ENCODE measurements at places on chromosomes 13 and 19. TPM values are rescaled to one million over a fixed set of nuclear protein-coding genes. Genes with fewer than 3 reads are reported as not detected.
A peak's percentile ranks its signal among the peaks of the same experiment; 100 is the strongest.

GRCh38 chr19:33339016-33339984 is 34.2 kb upstream of the CEBPG start:
- no peaks in the 10 kb centered on the region for H3K4me1 ChIP-seq
- peaks cover 14% of the 10 kb centered on the region for H3K27me3 ChIP-seq
- H3K4me3 ChIP-seq, result no peak overlapping the region
- no peaks in the 10 kb centered on the region for H3K36me3 ChIP-seq
- no peak for DNase-seq
- no peak overlapping the region for H3K27ac ChIP-seq

- H3K4me1 ChIP-seq, result no peaks in the 10 kb centered on the region
- no peaks in the 10 kb centered on the region for H3K27me3 ChIP-seq
Measured at GRCh38 chr19:53576941-53577653, 39.2 kb downstream of the ZNF331 start.

AP1M2 gene
- not detected for total RNA-seq

IFNL1 gene
- total RNA-seq, result not detected

- no peak for DNase-seq
- H3K4me3 ChIP-seq, result no peak overlapping the region
Measured at GRCh38 chr19:13314761-13315160, 164.6 kb downstream of the IER2 start.

- no peaks in the 10 kb centered on the region for H3K27me3 ChIP-seq
- H3K4me1 ChIP-seq, result no peaks in the 10 kb centered on the region
- no peaks in the 10 kb centered on the region for H3K36me3 ChIP-seq
Measured at GRCh38 chr13:98192008-98192407, 14.9 kb upstream of the RNF113B start.

DNA sequence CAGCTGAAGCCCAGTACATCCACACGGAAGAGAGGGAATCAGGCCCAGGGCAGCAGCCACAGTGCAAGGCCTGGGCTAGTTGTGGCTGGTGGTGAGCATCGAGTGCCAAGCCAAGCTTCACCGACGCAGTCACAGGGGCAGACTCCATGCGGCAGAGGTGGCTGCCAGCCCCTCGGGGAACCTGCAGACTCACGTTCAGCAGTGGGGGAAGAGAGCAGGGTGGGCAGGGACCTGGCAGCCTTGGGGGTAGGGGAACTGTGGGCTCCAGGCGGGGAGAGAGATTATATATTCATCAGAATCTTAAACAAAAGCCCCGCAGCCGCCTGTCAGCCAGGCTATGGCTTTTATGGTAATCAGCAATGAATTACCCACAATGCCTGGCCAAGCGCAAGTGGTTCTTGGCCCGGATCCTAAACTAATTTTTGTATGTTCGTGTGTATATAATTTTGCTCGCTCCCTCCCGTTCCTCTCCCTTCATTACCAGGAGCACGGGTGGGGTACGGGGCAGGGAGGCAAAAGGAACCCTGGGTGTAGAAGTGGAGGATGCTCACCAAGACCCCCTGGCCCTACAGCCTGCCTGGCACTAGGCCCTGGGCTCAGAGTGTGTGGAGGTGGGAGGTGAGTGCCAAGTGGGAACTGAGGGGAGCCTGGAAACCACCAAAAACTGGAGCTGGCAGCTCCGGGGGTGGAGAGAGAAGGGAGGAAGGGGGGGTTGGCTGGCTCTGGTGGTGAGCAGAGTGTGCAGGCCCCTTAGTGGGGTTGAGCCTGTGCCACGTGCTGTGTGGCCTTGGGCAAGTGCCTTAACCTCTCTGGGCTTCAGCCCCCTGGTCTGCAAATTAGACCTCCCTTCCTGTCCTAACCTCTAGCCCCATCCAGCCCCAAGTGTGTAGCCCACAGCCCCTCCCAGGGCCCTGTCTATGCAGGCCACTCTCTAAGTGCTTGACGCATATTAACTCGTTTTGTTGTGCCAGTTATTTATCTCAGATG is 31.9 kb downstream of the PTPRS start:
- no peaks in the 10 kb centered on the region for H3K36me3 ChIP-seq
- H3K27me3 ChIP-seq, result no peaks in the 10 kb centered on the region
- no peaks in the 10 kb centered on the region for H3K4me1 ChIP-seq

DNA sequence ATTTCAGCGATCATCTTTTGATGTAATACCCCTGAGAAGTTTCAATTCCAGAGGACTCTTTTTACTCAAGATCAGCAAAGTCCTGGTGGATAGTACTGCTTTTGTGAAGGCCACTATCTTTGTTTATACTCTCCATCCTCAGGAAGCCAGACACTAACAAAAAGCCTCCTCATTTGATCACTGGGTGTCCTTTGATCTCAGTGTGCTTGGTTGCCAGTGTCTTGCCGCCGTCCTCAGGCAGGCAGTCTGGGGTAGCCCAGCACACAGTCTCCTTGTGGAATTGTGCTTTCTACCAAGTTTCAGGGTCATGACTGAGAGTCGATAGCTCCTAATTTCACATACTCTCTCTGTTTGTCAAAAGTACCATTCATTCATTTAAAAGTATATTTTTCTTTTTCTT is 762.2 kb downstream of the EFNB2 start:
- H3K36me3 ChIP-seq, result no peaks in the 10 kb centered on the region
- no peak overlapping the region for H3K4me3 ChIP-seq
- H3K27me3 ChIP-seq, result no peaks in the 10 kb centered on the region

BRME1 gene
- 3.8 TPM for total RNA-seq

DNA sequence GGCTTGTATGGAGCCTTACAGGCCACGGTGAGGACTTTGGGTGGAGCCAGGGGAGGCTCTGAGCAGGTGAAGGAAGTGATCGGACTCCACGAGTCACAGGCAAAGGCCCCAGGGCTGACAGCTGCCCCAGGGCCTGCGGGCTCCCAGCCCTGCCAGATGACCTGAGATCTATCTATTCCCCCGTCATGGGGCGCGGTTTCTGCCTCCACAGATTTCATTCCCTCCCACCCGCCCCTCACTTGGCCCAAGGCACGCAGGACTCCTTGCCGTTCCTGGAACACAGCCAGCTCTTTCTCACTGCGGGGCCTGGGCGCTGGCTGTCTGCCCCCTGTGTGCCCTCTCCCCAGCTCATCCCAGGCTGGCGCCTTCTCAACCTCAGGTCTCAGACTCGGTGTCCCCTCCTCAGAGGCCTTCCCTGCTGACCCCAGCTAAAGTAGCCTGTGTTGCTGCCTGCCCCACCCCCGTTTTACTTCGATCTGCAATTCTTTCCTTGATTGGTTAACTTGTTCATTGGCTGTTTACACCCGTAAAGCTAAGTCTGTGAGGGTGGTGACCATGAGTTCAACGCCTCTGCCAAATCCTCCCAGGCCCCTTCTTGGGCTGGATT is 13.9 kb upstream of the PAK4 start:
- no peak for DNase-seq
- H3K36me3 ChIP-seq, result no peaks in the 10 kb centered on the region
- H3K4me3 ChIP-seq, result no peak overlapping the region
- no peak overlapping the region for H3K27ac ChIP-seq
- peaks cover 6% of the 10 kb centered on the region for H3K4me1 ChIP-seq
- no peaks in the 10 kb centered on the region for H3K27me3 ChIP-seq

GRCh38 chr13:45215392-45216077 is 14.7 kb upstream of the KCTD4 start:
- peaks cover under 1% of the 10 kb centered on the region for H3K36me3 ChIP-seq
- H3K27me3 ChIP-seq, result no peaks in the 10 kb centered on the region
- no peaks in the 10 kb centered on the region for H3K4me1 ChIP-seq
- no peak for DNase-seq
- no peak overlapping the region for H3K27ac ChIP-seq

DNA sequence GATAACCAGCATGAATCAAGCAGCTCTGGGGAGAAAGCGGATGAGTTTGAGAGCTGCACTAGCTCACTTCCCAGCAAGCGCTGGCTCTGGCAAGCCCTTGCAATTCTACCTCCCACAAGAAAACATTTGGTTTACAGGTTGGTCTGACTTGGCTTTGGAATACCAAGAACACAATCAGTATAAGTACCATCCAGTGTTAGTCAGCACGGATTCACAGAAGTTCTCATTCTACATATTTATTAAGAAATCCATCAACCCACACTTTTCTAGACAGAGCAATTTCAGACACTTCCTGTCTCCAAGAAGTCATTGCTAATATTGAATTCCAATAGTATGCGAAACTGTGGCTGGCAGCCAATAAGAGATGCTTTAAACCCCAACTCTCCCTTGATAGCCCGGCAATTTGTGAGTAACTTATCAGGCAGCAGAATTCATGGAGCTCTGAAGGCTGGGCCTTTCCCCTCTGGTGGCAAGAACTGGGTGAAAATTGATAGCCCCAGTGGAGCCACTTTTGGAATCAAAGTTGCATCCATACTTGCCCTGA is 59.4 kb upstream of the WASF3 start:
- no peaks in the 10 kb centered on the region for H3K4me1 ChIP-seq
- H3K27ac ChIP-seq, result no peak overlapping the region
- no peak overlapping the region for H3K4me3 ChIP-seq
- no peaks in the 10 kb centered on the region for H3K36me3 ChIP-seq

DNA sequence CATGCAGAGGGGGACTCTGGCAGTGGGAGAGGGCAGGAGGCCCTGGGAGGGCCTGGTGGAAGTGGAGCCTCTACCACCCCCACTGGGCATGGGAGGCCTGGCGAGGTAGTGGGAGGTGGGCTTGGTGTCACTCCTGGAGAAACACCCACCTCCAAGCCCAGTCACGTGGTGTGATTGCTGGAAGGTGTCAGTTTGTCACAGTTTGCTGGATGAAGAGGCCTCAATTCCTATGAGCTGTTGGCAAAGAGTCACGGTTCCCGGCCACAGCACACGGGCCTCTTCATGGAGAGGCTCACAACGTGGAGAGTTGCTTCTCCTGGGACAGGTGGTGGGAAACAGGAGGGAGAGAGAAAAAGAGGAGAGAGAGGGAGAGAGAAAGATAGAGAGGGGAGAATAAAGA is 684.1 kb upstream of the ARGLU1 start:
- no peak overlapping the region for H3K4me3 ChIP-seq
- no peak for DNase-seq
- no peaks in the 10 kb centered on the region for H3K27me3 ChIP-seq
- no peaks in the 10 kb centered on the region for H3K36me3 ChIP-seq
- H3K27ac ChIP-seq, result no peak overlapping the region
- no peaks in the 10 kb centered on the region for H3K4me1 ChIP-seq

- H3K4me3 ChIP-seq, result no peak overlapping the region
- no peak for DNase-seq
- no peak overlapping the region for H3K27ac ChIP-seq
- H3K27me3 ChIP-seq, result no peaks in the 10 kb centered on the region
- peaks cover 1% of the 10 kb centered on the region for H3K36me3 ChIP-seq
Measured at GRCh38 chr19:14544047-14544446, 14.7 kb downstream of the TECR start.

- DNase-seq, result no peak
- H3K27me3 ChIP-seq, result no peaks in the 10 kb centered on the region
- no peak overlapping the region for H3K4me3 ChIP-seq
Measured at GRCh38 chr13:19927117-19927748, 31.3 kb upstream of the ZMYM2 start.

FXYD7 gene
- total RNA-seq, result 5.4 TPM

KXD1 gene
- 83.2 TPM for total RNA-seq

PRDX2 gene
- 67.1 TPM for total RNA-seq

APC2 gene
- total RNA-seq, result 0.14 TPM

GRCh38 chr13:32910530-32910929 is 105.7 kb upstream of the KL start:
- no peak for DNase-seq
- no peak overlapping the region for H3K27ac ChIP-seq
- H3K4me3 ChIP-seq, result no peak overlapping the region
- no peaks in the 10 kb centered on the region for H3K4me1 ChIP-seq
- H3K36me3 ChIP-seq, result no peaks in the 10 kb centered on the region

DNA sequence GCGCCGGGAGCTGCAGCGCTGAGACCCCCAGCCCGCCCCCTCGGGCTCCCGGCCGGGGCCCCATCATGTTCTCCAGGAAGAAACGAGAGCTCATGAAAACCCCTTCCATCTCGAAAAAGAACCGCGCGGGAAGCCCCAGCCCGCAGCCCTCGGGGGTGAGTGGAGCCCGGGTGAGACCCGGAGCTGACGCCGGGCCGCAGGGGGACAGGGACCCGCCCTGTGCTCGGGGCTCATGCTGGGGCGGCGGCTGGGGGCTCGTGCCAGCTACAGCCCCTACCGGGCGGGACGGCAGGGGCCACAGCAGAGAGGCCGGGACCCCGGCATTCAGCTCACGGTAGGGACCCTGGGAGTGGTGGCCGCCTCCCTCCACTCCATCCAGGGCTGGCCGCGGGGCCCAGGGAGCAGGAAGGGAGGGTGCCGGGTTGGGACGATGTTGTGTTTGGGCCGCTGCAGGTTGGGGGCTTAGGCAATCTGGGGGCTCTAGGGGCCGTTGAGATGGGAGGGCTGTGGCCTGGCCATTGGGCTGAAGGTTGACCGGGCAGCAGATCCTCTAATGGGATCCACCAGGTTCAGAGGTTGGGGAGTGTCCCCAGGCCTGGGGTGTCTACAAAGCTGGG is 482 bp downstream of the ARHGAP45 start:
- no peaks in the 10 kb centered on the region for H3K27me3 ChIP-seq
- peak overlapping the region; percentile 97 for H3K4me3 ChIP-seq
- H3K36me3 ChIP-seq, result peaks cover 32% of the 10 kb centered on the region
- peak; percentile 80 for DNase-seq
- H3K27ac ChIP-seq, result peak overlapping the region; percentile 94

POLRMT gene
- total RNA-seq, result 57.2 TPM

DNA sequence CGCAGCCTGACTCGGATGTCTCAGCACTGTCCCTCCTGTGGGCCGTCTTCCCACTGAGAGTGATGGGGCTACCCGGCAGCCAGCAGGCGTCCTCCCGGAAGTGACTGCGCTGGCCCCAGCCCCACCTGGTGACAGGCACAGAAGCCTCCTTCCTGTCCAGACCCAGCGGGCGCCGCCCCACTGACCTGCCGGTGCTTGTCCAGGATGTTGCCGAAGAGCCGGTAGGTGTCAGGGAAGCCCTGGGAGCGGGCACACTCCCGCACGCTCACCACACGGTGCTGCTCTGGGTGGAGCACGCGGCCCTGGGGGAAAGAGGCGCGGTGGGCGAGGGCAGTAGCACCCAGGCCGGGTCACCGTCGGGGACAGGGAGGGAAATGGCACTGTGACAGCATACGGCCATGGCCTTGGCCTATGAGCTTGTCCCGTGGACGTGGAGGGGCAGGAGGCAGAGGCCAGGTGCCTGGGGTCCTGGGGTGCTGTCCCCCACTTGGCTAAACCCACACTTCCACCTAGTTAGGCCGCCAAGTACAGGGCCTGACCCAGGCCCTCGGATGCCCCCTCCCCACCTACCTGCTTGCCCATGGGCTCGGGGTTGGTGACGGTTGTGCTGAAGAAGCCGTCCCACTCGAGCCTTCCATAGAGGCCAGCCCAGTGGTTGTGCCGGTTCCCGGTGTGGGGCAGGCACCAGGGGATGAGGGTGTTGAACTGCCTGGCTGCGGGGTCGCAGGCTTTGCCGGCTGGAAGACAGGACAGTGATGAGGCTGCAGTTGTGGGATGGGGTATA is 16.0 kb upstream of the EIF3G start:
- H3K27ac ChIP-seq, result no peak overlapping the region
- H3K27me3 ChIP-seq, result no peaks in the 10 kb centered on the region
- H3K36me3 ChIP-seq, result peaks cover 86% of the 10 kb centered on the region
- H3K4me3 ChIP-seq, result no peak overlapping the region
- H3K4me1 ChIP-seq, result no peaks in the 10 kb centered on the region

GRCh38 chr13:114115191-114115671 is 17.2 kb downstream of the RASA3 start:
- H3K4me3 ChIP-seq, result no peak overlapping the region
- H3K27ac ChIP-seq, result peak overlapping the region; percentile 65
- H3K36me3 ChIP-seq, result peaks cover 31% of the 10 kb centered on the region
- no peaks in the 10 kb centered on the region for H3K27me3 ChIP-seq
